ENCODE measurements at places on chromosomes 7 and 10. TPM values are rescaled to one million over a fixed set of nuclear protein-coding genes. Genes with fewer than 3 reads are reported as not detected.

- no peaks in the 10 kb centered on the region for H3K27me3 ChIP-seq
- H3K4me3 ChIP-seq: no peak overlapping the region
- no peaks in the 10 kb centered on the region for H3K36me3 ChIP-seq
- H3K4me1 ChIP-seq: no peaks in the 10 kb centered on the region
- no peak for DNase-seq
Observed at GRCh38 chr7:4436936-4437335, 245.2 kb upstream of the FOXK1 start.

DNA sequence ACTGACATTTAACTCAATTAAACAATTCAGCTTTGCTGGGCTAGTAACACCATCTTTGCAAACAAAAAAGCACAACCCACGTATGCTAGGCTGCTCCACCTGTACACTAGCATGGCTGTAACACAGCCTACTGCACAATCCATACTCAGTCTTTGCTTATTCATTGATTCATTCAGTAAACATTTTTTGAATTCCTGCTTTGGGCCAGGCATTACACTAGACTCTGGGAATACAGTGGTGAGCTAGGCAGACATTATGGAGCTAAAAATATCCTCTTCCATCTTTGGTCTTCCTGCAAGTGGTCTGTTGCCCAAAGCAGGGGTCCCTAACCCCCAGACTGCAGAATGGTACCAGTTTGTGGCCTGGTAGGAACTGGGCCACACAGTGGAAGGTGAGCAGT lies 9.9 kb downstream of the CNNM1 start:
- H3K27ac ChIP-seq: no peak overlapping the region
- H3K4me3 ChIP-seq: no peak overlapping the region
- no peaks in the 10 kb centered on the region for H3K4me1 ChIP-seq
- no peaks in the 10 kb centered on the region for H3K36me3 ChIP-seq
- no peak for DNase-seq

DNA sequence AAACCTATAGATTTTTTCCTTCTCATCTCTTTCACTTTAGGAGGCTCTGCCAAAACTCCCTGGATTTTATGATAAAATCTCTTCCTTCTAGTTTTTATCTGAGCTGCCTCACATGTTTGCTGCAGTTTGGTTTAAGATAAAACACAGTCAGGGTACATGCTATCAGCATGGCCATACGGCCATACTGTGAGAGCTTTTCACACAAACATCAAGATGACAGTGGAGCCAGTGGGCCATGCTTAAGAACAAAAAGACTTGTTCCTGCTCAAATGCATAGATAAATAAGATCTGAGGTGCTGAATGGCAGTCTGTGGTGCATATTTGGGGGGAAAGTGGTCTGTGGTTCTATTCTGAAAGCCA lies 91.0 kb downstream of the ELMO1 start:
- DNase-seq: no peak
- no peak overlapping the region for H3K4me3 ChIP-seq
- no peaks in the 10 kb centered on the region for H3K36me3 ChIP-seq

GRCh38 chr10:12631787-12632562 lies 282.6 kb downstream of the CAMK1D start:
- H3K36me3 ChIP-seq: no peaks in the 10 kb centered on the region
- DNase-seq: no peak
- no peaks in the 10 kb centered on the region for H3K27me3 ChIP-seq
- peaks cover 4% of the 10 kb centered on the region for H3K4me1 ChIP-seq
- H3K27ac ChIP-seq: no peak overlapping the region

- no peaks in the 10 kb centered on the region for H3K36me3 ChIP-seq
- DNase-seq: no peak
- H3K4me3 ChIP-seq: no peak overlapping the region
- peaks cover 4% of the 10 kb centered on the region for H3K4me1 ChIP-seq
- no peak overlapping the region for H3K27ac ChIP-seq
Observed at GRCh38 chr10:122730238-122730637, 30.6 kb upstream of the C10orf120 start.

GRCh38 chr7:77685233-77685632 lies 11.0 kb upstream of the RSBN1L start:
- peaks cover 8% of the 10 kb centered on the region for H3K36me3 ChIP-seq
- peaks cover 8% of the 10 kb centered on the region for H3K4me1 ChIP-seq
- H3K27me3 ChIP-seq: no peaks in the 10 kb centered on the region
- no peak overlapping the region for H3K4me3 ChIP-seq
- H3K27ac ChIP-seq: peak overlapping the region; percentile 1
- DNase-seq: no peak

NODAL gene
- 0.45 TPM for polyA plus RNA-seq

Data from keratinocyte (primary cell).